ENCODE measurements at places on chromosomes 12 and 14.

- DNase-seq, result no peak
These were observed 27.8 kb downstream of the SCARB1 start for GRCh38 chr12:124835656-124836410.

- DNase-seq, result no peak
These were observed 114.2 kb upstream of the ARHGAP5 start for GRCh38 chr14:31962920-31963319.

DNA sequence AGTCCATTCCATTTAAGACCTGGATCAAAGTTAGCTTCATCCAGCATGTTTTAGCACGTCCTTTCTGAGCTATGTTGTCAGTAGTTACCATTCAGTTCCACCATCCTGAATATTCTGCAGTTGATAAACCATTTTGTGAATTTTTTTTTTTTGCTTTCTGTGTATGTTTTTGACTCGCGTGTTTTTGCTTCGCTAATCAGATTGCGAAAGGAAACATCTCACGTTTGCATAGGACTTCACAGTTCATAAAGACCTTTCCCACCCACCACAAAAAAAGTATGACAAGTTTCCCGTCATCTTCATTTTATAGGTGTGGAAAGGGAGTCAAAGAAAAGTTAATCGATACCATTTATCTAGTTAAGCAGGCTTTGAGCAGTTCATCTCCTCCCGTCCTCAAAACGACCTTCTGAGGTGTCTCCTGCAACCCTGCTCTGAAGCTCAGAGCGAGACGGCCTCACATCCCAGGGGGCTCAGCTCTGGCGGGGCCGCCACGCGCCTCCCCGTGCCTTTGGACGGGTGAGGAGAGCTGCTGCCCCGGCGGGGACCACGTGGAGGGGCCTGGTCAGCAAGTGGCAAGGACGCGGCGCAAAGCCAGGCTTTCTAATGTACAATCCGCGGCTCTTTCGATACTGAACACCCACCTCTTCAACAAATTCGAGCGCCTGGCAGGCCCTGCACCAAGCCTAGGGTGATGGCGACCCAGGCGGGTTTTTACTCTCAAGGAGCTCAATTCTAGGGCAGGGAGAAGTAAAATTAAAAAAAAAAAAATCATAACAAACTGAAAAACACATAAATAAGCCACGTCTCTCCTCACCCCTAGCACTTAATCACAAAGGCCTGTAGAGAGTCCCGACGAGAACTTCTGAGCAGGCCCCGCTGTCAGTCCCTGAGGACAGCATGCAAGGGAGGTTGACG is 988 bp upstream of the TMEM263 start:
- DNase-seq, result no peak

GRCh38 chr12:131618303-131618658 is 92.6 kb upstream of the SFSWAP start:
- DNase-seq, result no peak

GRCh38 chr14:31205681-31206535 is 1.7 kb downstream of the HECTD1 start:
- DNase-seq, result peak; percentile 49

DNA sequence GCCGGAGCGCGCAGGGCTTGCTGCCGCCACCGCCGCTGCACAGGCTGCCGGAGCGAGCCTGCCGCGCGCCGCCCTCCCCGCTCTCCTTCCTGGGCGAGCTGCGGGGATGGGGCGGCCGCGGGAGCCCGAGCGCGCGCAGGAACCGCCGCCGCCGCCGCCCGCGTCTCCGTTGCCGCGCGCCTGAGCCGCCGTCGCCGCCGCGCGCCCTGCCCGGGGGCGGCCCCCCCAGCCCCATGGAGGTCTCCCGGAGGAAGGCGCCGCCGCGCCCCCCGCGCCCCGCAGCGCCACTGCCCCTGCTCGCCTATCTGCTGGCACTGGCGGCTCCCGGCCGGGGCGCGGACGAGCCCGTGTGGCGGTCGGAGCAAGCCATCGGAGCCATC is 352 bp downstream of the PLXNC1 start:
- no peak for DNase-seq

- no peak for DNase-seq
These were observed 29.1 kb downstream of the SLC39A9 start for GRCh38 chr14:69427596-69427995.

DNA sequence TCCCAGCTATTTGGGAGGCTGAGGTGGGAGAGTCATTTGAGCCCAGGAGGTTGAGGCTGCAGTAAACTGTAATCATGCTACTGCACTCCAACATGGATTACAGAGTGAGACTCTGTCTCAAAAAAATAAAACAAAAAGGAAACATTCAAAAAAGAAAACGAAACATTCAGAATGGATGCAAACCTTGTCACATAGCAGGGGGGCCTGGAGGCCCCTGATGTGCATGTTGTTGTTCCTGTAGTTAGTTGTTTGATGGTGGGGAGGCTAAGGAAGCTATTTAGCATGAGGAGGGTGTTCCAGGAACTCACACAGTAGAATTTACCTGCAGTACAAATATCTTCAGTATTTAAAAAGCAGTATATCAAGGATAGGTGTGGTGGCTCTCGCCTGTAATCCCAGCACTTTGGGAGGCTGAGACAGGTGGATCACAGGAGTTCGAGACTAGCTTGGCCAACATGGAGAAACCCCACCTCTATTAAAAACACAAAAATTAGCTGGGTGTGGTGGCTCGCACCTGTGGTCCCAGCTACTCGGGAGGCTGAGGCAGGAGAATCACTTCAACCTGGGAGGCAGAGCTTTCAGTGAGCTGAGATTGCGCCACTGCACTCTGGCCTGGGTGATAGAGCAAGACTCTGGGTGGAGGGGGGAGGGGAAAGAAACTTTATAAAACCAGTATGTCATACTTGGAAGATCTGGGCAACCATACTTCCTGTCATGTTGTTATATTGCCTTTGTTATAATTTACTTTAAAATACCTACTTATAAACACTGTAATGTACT is 17.6 kb upstream of the AEBP2 start:
- no peak for DNase-seq

- no peak for DNase-seq
These were observed 17.4 kb downstream of the CEP170B start for GRCh38 chr14:104882325-104882973.

DNA sequence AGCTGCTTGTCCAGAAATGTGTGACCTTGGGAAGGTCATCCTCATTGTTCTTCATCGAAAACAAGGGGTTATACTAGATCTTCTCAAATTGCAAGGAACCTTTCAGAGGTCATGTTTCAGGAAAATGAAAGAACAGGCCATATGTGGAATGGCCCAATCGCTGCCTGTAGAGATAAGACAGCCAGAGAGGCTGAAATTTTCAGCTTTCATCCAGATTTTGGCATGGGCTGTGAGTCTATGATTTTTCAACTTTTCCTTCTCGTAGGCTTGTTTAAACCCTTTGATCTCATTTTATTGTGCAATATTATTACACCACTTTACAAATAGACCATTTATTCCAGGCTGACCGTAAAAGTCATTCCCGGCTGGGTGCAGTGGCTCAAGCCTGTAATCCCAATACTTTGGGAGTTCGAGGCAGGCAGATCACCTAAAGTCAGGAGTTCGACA is 17.1 kb upstream of the ATXN2 start:
- DNase-seq, result no peak

DNA sequence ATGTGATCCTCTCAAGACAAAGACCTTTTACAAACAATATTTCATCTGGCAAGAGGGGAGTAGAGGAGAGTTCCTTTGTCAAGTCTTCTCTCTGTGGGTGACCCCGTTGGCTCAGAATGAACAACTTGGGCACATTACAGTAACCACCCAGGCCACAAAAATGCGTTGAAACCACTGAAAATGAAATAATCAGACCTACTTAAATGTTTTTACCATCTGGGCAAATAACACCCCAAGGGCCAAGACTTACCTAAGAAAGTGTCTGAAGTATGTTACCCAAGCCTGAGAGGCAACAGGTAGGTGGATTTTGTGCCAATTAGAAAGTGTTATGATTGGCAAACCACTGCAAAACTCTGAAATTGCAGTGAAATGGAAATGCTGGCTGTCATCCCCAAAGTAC is 1.3 kb downstream of the TC2N start:
- DNase-seq, result no peak

GRCh38 chr14:65927931-65928356 is 515.4 kb downstream of the FUT8 start:
- no peak for DNase-seq

DNA sequence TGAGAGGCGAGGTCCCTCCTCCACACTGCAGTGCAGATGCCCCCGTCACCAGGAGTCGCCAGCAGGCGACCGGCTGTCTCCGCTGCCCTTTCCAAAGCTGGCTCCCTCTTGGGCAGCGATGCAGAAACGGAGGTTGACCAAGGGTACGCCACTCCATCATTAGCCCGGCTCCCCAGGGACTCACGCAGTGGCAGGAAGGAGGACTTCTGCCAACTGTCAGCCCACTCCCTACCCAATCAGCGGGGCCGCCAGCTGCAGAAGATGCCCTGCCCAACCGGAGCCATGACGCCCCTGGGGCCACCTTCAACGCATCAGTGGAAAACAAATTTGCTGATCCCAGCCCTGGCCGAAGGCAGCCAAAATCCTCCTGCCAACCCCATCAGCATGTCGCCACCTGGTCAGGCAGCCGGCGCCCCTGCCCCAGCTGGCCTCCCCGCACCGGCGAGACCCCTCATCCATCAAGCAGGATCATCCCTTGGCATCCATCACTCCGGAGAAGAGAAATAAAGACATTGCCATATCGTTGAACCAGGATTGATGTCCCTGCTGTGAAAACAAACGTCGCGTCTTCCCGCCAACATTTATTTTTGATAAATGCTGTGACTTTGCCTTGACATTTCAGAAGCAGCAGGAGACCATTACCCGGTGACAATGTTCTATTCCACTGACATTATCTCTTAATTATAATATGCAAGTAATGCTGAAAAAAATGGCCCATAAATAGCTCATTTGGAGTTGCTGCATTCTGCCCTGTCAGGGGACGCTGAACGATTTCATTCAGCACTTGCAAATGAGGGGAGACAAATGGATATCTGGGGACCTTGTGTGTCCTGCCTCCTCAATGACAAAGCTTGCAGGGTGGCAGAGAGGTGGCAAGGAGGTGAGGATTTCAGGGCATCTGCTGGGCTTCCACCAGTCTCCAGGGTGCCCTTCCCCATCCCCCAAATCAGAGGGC is 105.1 kb downstream of the SCARB1 start:
- no peak for DNase-seq

DNA sequence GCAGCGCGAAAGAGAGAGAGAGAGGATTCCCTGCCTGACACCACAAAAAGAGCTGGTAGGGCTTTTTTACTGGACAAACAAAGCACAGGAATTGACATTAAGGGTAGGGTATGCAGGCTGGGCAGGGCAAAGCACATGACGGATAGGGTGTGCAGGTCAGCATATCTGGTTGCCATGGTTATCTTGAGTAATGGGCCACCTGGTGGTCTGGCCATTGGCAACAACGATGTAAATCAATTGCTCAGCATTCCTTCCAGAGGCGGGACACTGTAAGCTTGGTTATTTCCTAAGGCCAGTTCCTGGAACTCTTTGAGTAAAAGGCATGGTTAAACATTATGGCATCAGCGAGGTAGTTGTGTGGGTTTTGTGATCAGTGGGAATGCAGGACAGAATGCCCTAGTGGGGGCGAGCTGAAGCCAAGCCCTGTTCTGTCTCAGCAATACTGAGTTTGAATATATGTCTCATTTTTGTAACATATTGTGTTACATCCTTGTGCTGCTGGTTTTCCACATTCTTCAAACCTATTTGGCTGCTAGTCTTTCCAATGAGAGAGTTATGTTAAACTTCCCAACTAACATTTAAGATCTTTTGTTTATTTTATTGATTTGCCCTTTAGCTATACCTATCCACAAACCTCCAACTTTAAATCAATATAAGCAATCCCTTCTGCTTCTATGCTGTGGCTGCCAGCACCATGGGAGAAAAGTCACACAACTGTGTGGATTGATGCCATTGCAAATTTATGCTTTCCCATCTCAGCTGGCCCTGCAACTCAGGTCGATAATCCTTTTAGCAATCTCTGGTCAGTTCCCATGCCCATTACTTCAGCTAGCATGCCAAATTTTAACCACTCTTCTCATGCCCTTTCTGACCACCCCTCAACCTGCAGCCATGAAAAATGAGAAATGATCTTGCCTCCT is 396.7 kb upstream of the PDE3A start:
- DNase-seq, result no peak

- no peak for DNase-seq
These were observed 69.6 kb downstream of the NT5DC3 start for GRCh38 chr12:103771466-103771865.

GRCh38 chr14:21868442-21869046 is 194.9 kb upstream of the OR4E1 start:
- no peak for DNase-seq

DNA sequence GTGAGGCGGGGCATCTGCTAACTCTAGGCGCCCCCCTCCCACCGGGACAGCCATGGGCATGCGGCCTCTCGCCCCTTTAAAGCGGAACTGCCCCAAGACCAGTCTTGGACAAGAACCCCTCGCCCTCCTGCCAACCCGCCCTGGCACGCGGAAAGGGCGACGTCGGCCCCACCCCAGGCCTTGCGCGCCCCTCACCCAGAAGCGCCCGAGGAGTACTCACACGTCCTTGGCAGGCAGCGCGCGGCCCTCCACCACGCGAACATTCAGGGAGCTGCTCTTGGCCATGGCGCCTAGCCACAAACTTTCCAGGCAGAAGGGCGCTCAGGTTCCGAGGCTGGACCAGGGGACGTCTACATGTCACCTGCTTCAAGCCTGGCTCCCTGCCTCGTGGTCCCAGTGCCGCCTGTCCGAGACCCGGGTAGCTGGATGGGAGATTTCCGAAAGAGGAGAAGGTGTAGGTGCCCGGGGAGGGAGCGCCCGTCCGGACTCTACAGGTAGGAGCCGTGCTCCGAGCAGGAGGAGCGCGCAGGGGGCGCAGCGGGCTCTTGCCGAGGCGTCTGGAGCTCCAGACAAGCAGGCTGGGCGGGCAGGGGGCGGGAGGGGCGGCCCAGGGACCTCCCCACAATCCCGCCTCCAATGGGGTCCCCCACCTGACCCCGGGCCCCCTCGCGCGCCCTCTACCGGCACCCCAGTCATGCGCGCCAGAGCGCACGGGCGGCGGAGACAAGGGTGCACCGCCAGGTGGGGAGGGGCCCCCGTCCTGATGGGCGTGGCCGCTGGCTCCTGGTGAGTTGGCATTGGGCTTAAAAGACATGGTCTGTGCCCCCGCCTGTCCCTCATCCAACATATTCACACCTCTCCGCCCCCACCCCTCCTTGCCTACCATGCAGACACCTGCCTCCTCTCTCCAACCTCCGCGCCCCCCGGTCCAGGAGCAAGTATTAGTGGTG is at the start of gene RASAL1:
TSS of gene RASAL1 (minus strand) at position 584 of the 950 bp plus-strand sequence. CDS start at position 285, 299 bp downstream.
- DNase-seq, result no peak

GRCh38 chr12:10771132-10771733 is 31.2 kb downstream of the TAS2R7 start:
- DNase-seq, result no peak

- no peak for DNase-seq
These were observed 1435.7 kb downstream of the LRFN5 start for GRCh38 chr14:43042408-43042807.

Data from AG04449 (cell line).